ENCODE measurements at places on chromosomes 6 and 20. TPM values are rescaled to one million over a fixed set of nuclear protein-coding genes. Genes with fewer than 3 reads are reported as not detected.

The SNAP91 gene
- 0.60 TPM for polyA plus RNA-seq

The SIGLEC1 gene
- 1.1 TPM for polyA plus RNA-seq

- DNase-seq, result no peak
These were observed 243.7 kb upstream of the RREB1 start for GRCh38 chr6:6863970-6864639.

- no peak for DNase-seq
These were observed 47.8 kb downstream of the TFEB start for GRCh38 chr6:41687501-41688175.

The SIRPB1 gene
- 0.30 TPM for polyA plus RNA-seq

DNA sequence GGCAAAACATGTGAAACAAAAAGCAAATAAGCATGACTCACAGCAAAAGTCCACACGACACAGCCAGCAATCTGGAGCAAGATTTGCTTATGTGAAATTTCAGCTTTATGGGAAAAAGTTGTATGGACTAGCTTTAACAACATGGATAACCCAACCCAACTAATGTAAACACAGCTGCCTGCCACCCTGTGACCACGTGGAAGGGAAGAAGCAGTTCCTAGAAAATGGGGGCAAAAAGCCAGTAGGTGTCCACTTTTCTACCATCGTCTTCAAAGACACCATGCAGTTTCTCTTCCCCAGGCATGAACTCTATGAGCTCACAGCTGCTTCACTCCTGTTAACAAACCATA lies 425.4 kb upstream of the RNF217 start:
- no peak for DNase-seq

DNA sequence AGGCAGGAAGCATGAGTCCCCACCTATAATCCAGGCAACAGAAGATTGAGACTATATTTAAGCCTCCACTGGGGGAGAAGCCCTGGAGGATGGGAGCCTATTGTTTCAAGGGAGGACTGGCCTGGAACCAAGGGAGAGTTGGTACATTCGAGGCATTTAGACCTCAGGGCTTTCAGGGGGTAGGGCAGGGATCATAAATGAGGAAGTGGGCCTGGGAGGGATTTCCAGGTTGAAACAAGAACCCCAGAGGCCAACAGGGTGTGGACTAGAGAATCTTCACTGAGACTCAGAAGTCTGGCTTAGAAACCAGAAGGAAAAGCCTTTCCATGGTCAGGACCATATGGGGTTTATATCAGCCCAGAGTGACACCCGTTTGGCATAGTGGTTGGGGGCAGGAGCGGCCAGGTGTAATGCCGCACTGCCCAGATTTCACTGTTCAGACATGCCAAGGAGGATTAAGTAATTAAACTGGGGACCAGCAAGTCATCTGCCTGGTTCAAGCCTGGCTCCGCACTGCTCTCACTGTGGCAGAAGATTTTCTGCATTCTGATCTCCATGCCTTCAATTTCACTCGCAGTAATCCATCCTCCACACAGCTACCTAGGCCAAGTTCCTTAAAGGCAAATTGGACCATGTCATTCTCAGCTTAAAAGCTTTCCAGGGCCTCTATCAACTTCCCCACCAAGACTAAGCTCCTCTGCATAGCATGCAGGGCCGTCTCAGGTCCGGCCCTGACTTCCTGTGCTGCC lies 17.8 kb downstream of the LRFN2 start:
- no peak for DNase-seq

The OOEP gene
- not detected for polyA plus RNA-seq

The TGM3 gene
- 0.43 TPM for polyA plus RNA-seq

DNA sequence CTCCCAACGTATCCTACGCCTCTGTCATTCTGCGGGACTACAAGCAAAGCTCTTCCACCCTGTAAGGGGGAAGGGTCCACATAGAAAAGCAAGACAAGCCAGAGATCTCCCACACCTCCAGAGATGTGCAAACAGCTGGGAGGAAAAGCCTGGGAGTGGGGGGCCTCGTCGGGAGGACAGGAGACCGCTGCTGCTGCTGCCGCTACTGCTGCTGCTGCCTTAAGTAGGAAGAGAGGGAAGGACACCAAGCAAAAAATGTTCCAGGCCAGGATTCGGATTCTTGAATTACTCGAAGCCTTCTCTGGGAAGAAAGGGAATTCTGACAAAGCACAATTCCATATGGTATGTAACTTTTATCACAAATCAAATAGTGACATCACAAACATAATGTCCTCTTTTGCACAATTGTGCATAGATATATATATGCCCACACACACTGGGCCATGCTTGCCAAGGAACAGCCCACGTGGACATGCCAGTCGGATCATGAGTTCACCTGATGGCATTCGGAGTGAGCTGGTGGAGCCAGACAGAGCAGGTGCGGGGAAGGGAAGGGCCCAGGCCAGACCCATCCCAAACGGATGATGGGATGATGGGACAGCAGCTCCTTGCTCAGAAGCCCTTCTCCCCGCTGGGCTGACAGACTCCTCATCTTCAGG lies 108.8 kb upstream of the RAB32 start:
- DNase-seq, result no peak

- DNase-seq, result no peak
These were observed 13.6 kb upstream of the TTLL2 start for GRCh38 chr6:167311286-167311685.

DNA sequence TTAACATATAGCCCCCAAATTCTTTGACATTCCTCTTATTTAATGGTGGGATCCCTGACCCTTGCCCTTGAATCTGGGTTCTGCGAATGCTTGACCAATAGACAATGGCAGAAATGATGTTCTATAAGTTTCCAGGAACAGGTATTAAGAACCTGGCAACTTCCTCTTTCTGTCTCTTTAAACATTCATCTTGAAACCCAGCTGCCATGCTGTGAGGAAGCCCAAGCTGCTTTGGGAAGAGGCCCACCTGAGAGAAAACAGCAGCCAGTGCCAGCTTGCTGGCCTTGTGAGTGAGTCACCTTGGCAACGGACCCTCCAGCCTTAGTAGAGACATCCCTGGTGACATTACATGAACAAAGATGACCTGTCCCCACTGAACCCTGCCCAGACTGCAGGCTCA lies 45.2 kb upstream of the RALY start:
- no peak for DNase-seq

The UQCC2 gene
- polyA plus RNA-seq, result 65.1 TPM

DNA sequence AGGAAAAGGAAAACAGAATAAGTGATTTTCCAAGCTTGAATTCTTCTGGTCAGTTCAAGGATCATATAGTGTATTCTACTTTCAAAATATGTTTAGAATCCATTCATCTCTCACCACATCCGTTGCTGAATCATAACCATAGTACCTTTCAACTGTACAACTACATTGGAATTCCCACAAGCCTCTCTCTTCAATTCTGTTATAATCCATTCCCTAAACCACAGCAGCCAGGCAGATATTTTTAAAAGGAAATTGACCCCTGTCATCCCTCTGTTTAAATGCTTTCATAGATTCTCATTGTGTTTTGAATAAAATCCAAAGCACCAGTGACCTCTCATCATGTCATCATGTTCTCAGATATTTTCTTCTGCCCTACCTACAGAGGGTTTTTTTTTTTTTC lies 412.7 kb downstream of the GRIK2 start:
- no peak for DNase-seq

DNA sequence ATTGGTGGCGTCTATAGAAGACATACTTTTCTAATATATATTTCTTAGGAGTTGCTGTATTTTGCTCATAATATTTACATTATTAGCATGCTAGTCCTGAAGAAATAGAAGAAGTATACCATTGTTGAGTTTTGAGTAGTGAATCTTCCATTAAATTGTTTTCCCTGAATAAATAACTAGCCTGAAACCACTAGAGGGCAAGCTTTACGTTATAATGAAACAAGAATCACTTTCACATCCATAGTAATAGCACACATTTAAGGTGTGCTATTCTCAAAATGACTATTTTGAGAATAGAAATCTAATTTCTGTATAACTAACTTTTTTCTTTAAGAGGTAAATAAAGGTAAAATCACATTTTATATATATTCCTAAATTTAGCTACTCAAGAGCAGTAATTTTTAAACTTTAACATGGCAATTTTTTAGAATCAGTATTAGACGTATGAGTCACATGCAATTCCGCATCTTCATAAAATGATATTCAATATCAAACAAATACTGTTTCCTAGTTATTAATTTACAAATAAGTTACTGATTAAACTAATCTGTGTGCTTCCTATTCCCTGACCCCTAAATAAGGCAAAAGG lies 213.2 kb upstream of the MANEA start:
- DNase-seq, result peak; percentile 26

DNA sequence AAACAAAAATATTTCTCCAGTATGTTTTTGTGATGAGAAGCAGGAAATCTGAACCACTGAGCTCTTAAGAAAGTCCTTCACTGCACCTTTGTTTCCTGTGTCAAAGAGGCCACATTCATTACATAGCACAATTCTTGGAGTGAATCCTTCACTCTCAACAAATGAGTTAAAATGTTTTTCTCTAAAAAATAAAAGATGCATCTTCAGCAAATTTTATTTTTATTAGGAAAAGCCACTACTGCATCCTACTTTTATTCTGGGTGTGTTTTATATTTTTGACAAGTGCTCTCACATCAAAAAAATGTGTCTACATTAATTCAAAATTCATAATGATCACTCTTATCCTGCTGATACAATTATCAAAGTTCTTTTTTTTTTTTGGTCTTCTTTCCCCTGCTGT lies 76.3 kb downstream of the PLCB4 start:
- DNase-seq, result no peak

- DNase-seq, result no peak
These were observed 3.9 kb downstream of the RAB22A start for GRCh38 chr20:58313396-58313795.

The NMBR gene
- 0.25 TPM for polyA plus RNA-seq
